ENCODE measurements at places on chromosomes 3 and 15. TPM values are rescaled to one million over a fixed set of nuclear protein-coding genes. Genes with fewer than 3 reads are reported as not detected.
A peak's percentile ranks its signal among the peaks of the same experiment; 100 is the strongest.

GRCh38 chr3:43413676-43414368 lies 127.5 kb downstream of the SNRK start:
- no peak for DNase-seq

The DLL4 gene
- not detected for total RNA-seq

- DNase-seq: no peak
These were observed 252.3 kb downstream of the VGLL3 start for GRCh38 chr3:86738684-86739083.

The KNL1 gene
- total RNA-seq: 14.5 TPM

The INSYN1 gene
- 10.4 TPM for total RNA-seq

- no peak for DNase-seq
These were observed 219.6 kb downstream of the WDR72 start for GRCh38 chr15:53539878-53540277.

The CCDC13 gene
- total RNA-seq: 1.3 TPM

The MTHFS gene
- total RNA-seq: 17.4 TPM

The DTWD1 gene
- 63.7 TPM for total RNA-seq

- DNase-seq: peak; percentile 14
These were observed 778 bp downstream of the ARL6 start for GRCh38 chr3:97765336-97765735.

DNA sequence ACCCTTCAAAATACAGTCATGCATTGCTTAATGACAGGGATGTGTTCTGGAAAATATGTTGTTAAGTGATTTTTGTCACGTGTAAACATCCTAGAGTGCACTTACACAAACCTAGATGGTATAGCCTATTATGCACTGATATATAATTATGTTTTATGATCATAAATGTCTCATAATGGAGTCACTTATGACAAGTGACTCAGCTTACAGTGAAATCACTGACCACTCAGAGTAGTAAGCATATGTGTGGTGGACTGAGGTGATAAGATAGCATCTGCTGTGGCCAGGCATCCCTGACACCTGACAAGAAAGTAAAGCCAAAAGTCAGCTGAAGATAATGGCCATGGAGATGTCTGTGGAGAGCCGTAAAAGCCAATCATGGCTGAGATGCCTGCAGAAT lies 5.4 kb downstream of the ACAD11 start:
- DNase-seq: no peak

- DNase-seq: no peak
These were observed 774 bp upstream of the CNOT10 start for GRCh38 chr3:32684029-32684799.

DNA sequence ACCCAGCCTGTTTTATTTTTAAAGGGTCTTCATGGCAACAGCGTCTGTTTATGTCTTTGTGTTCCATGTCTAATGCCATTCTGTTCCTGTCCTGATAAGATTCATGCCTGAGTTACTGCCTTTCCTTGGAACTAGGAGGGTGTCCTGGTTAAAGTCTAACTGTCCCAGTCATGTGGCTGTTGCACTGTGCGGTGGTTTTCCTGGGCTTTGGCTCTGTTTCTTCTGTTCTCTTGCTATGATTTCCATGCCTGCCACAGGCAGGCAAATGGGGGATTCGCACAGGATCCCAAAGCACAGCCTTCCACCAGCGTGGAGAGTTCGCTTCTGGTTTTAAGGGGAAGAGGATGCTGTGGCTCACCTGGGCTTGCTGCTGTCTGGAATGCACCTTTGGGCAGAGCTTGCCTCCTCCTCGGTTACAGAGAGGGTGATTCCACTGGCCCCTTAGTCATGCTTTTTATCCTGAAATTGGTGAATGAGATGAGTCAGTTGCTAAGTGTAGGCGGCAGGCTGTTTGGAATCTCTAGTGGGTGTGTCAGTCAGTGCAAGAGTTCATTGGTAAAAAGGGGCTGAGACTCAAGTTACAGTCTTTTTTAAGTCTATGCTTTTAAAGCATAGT lies 86.8 kb downstream of the CCK start:
- peak; percentile 95 for DNase-seq

The CA12 gene
- total RNA-seq: 41.8 TPM

GRCh38 chr3:24678021-24678420 lies 183.4 kb upstream of the THRB start:
- no peak for DNase-seq

The TMED3 gene
- 209 TPM for total RNA-seq

GRCh38 chr3:143731776-143732175 lies 116.5 kb downstream of the SLC9A9 start:
- no peak for DNase-seq

The CRTAP gene
- 261 TPM for total RNA-seq

DNA sequence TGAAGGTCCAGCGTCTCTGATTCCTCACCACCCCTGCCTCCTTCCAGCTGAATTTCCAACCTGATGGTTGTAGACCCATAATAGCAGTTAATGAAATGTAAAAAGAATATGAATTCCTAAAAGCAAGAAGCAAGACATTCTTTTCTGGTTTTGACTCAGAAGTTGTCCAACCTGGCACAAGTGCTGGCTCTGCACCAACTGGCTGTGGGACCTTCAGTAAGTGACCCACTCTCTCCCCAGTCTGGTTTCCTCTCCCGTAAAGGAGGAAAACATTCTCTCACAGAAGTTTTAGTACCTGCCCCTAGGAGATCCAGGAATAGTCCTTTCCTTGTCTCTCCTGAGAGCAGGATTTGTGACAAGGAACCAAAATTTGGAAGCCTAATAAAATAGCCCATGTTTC lies 236.9 kb upstream of the TRIM42 start:
- DNase-seq: peak; percentile 67

- DNase-seq: no peak
These were observed 41.9 kb downstream of the NIPA2 start for GRCh38 chr15:22880068-22880980.

GRCh38 chr3:60444898-60445437 lies 806.3 kb downstream of the FHIT start:
- DNase-seq: no peak

The ITIH4 gene
- not detected for total RNA-seq

GRCh38 chr15:45177285-45177684 lies 10.5 kb downstream of the SHF start:
- no peak for DNase-seq

GRCh38 chr3:193756536-193756935 lies 163.5 kb downstream of the OPA1 start:
- DNase-seq: no peak

DNA sequence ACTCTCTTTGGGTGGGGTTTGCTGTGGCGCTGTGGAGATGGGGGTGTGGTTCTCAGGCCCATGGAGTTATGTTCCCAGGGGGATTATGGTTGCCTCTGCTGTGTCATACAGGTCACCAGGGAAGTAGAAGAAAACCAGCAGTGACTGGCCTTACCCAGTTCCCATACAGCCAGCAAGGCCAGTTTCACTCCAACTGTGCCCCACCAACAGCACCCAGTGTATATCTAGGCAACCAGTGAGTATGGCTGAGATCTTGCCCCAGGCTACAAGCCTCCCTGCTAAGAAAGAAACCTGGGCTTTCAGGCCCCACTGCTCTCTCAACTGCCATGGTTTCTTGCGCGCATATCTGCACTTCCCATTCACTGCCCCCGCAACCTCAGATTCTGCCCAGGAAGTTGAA lies 31.4 kb upstream of the RARB start:
- DNase-seq: no peak

The BAHD1 gene
- 22.0 TPM for total RNA-seq

The CLSTN2 gene
- not detected for total RNA-seq

The TRANK1 gene
- 10.3 TPM for total RNA-seq

GRCh38 chr3:132721479-132722164 lies 587 bp downstream of the NPHP3 start:
- DNase-seq: peak; percentile 89

The GOLGA6B gene
- not detected for total RNA-seq

DNA sequence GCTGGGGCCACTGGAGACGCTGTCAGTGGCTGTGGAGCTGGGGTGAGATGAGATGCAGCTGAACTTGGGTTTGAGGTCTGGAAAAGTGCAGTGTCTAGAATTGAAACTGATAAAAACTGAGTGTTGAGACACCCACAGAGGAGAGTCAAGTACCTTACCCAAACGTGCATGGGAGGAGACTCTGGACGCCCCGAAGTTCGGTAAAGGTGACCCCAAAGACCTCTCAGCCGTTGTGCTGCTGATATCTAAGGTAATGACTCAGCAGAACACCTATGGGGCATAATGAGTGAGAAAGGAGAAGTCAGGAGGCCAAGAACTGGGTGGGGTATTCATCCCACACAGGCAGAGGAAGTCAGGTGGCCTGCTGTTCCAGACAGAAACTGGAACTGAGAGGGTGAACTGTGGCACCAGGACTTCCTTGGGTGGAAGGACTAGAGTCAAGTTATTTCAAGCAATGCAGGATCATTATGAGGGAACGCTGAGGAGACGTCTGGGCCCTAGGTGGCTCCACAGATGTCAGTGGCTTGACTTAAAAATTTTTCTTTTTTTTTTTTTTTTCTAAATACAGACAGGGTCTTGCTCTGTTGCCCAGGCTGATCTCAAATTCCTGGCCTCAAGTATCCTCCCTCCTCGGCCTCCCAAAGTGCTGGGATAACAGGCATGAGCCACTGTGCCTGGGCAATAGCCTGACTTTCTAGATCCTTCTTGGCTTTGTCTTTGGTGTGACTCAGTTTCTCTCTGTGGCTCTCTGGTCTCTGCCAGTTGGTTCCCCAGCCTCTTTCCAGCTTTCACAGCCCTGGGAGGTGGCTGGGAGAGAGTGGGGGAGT lies 67.6 kb upstream of the GCNT3 start:
- no peak for DNase-seq

DNA sequence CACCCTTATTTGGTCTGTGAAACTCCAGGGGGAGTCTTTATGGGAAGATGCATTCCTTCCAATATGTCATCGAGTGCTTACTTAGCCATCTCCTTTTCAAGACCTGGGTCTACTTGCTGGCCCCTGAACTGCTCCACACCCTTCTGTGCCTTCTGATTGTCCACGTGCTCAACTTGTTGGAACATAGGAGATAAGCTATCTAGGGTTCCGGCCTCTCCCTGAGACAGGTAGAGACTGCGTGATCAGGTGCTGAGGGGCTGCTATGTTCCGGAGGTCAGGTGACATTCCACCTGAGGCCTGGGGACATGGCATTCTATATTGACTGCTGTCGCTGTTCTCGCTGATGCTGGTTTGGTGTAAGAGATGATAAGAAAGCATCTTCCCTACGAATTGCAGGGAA lies 65.6 kb downstream of the ATP1B3 start:
- no peak for DNase-seq

DNA sequence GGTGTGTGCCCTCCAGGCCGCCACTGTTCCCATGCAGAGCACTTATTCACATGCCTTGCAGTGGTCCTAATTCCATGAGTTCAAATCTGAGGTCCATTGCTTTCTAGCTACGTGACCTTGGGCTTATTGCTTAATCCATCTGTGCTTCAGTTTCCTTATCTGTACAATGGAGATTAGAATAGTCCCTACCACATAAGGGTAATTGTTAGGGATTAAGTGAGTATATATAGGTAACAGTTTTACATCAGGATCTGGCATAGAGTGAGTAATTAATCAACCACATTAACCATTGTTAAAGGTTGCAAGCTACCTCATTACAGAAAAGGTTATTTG lies 7.6 kb downstream of the CPN2 start:
- DNase-seq: no peak

- no peak for DNase-seq
These were observed 41.8 kb upstream of the UTS2B start for GRCh38 chr3:191372122-191372521.

The ICE2 gene
- 43.4 TPM for total RNA-seq

The ANKUB1 gene
- total RNA-seq: not detected

DNA sequence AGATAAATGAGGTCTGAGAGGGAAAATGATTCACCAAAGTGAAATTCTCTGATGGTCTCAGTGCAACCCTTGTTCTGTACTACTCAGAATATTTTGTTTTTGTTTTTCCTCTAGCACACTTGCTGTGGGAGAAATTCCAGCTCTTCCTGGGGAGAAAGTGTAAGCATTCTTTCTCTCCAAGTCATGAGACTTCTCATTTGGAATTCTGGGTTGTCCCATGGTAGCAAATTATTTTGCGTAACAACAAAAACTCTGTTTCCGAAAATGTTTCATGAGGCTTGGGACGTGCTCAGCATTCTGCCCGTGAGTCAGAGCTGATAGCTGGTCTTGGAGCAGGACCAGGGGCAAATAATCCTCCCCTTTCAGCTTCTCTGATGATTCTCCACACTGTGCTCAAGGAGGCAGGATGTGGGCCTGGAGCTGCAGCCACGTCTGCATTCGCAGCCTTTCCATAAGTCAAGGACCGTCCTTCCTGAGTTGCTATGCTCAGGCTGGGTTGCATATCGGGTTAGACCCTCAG lies 70.3 kb downstream of the SENP2 start:
- DNase-seq: peak; percentile 98

GRCh38 chr3:184384856-184385422 lies 5.1 kb downstream of the CHRD start:
- no peak for DNase-seq

The SLC15A2 gene
- not detected for total RNA-seq

- no peak for DNase-seq
These were observed 41.9 kb upstream of the CCNB2 start for GRCh38 chr15:59063042-59063441.

The GOLGA8R gene
- total RNA-seq: 0.65 TPM

The MKRN3 gene
- 0.13 TPM for total RNA-seq

DNA sequence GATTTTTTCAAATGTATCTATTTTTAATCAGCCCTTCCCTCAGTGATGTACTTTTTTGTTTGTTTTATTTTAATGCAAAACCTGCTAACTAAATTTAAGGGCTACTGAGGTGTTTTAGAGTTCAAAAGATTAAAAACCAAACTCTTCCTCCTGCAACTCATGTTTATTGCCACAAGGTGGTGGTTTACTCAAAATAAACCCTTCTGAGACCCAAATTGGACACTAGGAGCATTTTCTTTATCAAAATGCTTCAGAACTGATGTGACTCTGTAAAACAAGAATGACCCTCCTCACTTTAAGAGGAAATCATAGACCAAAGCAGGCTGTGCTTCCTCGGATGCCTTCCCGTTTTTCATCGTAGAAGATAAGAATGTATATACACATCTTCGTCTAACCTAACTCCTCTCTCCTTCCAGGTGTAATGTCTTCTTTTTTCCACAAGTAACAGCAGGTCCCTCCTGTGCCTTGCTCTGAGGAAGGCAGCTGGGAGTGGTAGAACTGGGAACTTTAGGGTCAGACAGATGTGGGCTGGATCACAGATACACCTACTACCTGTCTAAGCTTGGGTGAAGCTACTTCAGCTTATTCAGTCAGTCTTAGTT lies 2.9 kb upstream of the NME9 start:
- DNase-seq: peak; percentile 70

GRCh38 chr3:11954312-11954934 lies 49.8 kb upstream of the SYN2 start:
- DNase-seq: no peak

DNA sequence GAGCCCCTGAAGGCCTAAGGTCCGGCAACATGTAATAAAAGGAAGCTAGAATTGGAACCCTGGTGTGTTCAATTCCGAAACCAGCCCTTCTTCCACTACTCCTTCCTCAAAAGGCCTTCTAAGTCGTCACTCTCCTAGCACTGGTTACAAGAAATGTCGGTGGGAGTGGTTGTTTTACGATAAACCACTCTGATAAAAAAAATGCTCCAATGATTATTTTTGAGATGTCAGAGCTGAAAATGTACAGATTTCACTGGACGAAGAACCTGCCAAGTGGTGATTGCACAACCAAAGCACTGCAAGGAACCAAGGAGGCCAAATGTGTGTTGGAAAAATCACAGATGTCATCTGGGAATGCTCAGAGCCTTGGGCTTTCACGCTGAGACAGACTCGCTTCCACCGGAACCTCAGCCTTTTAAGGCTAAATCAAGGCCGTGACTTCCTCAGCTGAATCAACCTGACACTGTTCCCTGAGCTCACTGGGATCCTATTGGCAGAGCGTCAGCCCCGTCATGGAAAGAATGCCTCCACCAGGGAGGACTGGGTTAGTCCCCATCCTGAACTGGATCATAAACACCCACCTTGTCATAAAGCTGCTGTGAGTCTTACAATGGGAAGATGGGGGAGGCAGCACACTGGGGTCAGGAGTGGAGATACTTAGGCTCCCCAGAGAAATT lies 108.1 kb upstream of the THBS1 start:
- DNase-seq: peak; percentile 97

Data from GM23248 (cell line).